Neural crest cell (in vitro differentiated cells): ENCODE measurements at places on chromosomes 6 and 20. TPM values are rescaled to one million over a fixed set of nuclear protein-coding genes. Genes with fewer than 3 reads are reported as not detected.

DNA sequence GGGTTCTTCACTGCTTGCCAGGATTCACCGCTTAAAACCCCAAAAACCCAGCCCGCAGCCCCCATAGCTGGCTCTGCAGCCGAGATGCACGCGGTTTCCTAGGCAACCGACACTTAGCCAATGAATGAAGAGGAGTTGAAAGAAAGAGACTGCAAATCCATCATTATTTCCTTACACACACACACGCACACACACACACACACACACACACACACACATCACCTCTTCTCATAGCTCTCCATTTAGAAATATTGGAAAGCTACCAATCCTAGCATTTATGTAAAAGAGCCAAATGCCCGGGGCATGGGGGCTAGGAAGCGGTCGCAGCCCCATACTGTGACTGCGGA, 3.4 kb upstream of the TUBB2B start:
- peaks cover 8% of the 10 kb centered on the region for H3K36me3 ChIP-seq
- H3K27me3 ChIP-seq = peaks cover 26% of the 10 kb centered on the region
- H3K4me1 ChIP-seq = peaks cover 64% of the 10 kb centered on the region
- peak; percentile 63 for DNase-seq
- H3K4me3 ChIP-seq = peak overlapping the region; percentile 97
- H3K27ac ChIP-seq = peak overlapping the region; percentile 89

DNA sequence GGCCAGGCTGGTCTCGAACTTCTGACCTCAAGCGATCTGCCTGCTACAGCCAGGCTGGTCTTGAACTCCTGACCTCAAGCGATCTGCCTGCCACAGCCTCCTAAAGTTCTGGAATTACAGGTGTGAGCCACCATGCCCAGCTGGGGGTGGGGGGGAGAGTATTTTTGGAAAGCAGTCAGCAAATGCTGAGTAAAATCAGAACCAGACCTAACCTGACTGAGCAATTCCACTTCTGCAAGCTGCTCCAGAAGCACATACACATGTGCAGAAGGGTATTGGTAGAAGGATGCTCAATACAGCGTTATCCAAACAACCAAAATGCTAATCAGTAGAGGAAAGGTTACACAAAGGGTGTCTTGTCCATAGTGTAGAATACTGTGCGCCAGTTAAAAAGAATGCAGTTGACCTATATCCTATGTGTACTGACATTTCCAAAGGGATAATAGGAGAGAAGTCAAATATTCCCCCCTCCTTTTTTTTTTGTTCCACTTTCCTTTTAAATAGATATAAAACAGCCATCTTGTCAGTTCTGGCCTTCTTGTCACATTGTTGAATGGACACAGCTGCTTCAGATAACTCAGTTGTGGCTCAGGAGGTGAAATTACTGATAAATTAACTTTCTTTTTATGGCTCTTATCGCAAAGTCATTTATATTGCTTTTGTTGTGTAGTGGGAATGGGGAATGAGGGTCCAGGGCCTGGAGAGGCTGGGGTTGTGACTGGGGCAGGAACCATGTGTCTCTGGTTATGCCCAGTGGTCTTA, 74.6 kb downstream of the DTD1 start:
- DNase-seq = no peak
- H3K4me3 ChIP-seq = no peak overlapping the region
- H3K27ac ChIP-seq = peak overlapping the region; percentile 78
- H3K36me3 ChIP-seq = peaks cover 2% of the 10 kb centered on the region
- H3K27me3 ChIP-seq = no peaks in the 10 kb centered on the region

GRCh38 chr6:33705955-33706725, 5.4 kb downstream of the UQCC2 start:
- peak overlapping the region; percentile 64 for H3K4me3 ChIP-seq
- H3K4me1 ChIP-seq = peaks cover 38% of the 10 kb centered on the region
- H3K27ac ChIP-seq = no peak overlapping the region
- no peaks in the 10 kb centered on the region for H3K27me3 ChIP-seq
- H3K36me3 ChIP-seq = peaks cover 17% of the 10 kb centered on the region

GRCh38 chr6:11413117-11413687, 124.3 kb upstream of the TMEM170B start:
- no peaks in the 10 kb centered on the region for H3K36me3 ChIP-seq
- peaks cover 3% of the 10 kb centered on the region for H3K4me1 ChIP-seq
- no peak for DNase-seq
- no peaks in the 10 kb centered on the region for H3K27me3 ChIP-seq

GRCh38 chr6:3616565-3617176, 134.8 kb downstream of the PXDC1 start:
- H3K36me3 ChIP-seq = no peaks in the 10 kb centered on the region
- no peaks in the 10 kb centered on the region for H3K4me1 ChIP-seq
- H3K4me3 ChIP-seq = no peak overlapping the region
- H3K27me3 ChIP-seq = no peaks in the 10 kb centered on the region

The VGLL2 gene
- total RNA-seq = 0.16 and 0.25 TPM in 2 replicates

The CRISP3 gene
- total RNA-seq = not detected in 2 replicates

The IRAK1BP1 gene
- 7.8 and 8.4 TPM in 2 replicates for total RNA-seq
